ENCODE measurements at places on chromosomes 12 and 14. TPM values are rescaled to one million over a fixed set of nuclear protein-coding genes. Genes with fewer than 3 reads are reported as not detected.

DNA sequence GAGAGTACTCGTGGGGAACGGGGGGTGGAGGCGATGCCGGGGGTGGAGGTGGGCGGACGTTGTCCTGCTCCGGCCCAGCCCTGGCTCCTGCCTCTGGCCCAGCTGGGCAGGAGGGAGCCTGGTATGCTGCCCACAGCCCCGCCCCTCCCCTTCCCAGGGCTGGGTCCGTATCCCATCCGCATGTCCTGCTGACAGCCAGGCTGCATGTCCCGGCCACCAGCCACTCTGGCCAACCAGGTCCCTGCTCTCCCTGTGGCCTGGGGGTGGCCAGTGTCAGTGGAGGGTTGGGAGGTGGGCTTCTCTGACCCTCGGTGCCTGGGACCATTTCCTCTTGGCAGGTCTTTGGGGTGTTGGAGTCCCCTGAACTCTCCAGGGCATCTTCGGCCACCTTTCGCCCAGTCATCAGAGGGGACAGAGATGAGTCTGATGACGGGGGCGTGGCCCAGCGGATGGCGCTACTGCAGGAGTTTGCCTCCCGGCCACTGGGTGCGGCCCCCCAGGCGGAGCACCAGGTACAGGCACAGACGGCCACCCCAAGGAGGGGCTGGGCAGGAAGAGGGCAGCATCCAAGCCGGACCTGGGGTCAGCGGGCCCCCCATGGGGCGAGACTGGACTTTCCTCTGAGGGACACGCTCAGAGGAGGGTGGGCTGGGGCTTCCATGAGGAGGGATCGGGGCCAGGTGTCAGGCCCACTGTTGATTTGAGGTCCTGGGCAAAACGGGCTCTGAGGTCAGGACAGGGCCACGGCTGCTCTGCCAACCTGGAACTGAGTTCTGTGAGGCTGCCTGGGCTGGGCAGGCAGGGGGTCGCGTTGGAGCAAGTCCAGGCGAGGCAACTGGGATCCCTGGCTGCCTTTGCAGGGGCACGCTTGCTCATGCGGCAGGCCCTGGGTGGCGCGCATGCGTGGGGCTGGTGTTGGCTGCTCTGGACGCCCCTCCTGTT, 20.2 kb downstream of the CEP170B start:
- no peak for DNase-seq

- no peak for DNase-seq
Measured at GRCh38 chr12:28512876-28513275, 322.6 kb downstream of the CCDC91 start.

- no peak for DNase-seq
Measured at GRCh38 chr14:98864211-98864610, 407.8 kb downstream of the BCL11B start.

DNA sequence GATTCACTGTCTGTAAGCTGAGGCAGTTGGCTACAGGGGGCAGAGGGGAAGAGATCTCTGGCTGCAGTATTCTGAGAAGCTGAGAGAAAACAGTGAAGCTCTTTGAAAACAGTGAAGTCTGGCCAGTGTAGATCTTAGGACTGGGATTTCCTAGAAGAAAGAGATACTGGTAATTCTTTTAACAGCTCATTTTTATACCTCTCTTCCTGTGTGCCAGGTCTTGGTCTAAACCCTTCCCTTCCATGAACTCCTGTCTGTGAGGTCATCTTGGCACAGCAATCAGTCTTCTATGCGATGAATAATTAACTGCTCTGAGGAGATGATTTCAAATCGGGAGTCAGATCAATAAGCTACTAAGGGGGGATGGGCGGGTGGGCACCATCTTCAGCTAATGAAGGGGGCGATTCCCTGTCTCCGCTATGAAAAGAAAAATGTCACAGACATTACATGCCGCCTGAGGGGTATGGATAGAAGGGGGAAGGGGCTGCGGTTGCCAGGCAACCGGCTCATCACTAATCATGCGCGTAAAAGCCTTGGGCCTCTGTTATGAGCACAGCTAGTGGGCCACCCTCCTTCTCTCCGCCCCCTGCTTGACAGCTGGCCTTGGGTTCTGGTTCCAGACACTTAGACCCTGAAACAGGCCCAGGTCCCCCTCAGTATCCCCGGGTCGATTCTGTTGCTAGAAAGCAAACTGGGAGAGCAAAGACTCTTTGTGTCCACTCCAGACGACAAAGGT, 75.3 kb upstream of the CEP83 start:
- no peak for DNase-seq

- peak; percentile 40 for DNase-seq
Measured at GRCh38 chr14:99936738-99937474, 128.3 kb upstream of the EVL start.

GRCh38 chr14:63833728-63834127, 19.1 kb upstream of the SYNE2 start:
- DNase-seq = no peak

DNA sequence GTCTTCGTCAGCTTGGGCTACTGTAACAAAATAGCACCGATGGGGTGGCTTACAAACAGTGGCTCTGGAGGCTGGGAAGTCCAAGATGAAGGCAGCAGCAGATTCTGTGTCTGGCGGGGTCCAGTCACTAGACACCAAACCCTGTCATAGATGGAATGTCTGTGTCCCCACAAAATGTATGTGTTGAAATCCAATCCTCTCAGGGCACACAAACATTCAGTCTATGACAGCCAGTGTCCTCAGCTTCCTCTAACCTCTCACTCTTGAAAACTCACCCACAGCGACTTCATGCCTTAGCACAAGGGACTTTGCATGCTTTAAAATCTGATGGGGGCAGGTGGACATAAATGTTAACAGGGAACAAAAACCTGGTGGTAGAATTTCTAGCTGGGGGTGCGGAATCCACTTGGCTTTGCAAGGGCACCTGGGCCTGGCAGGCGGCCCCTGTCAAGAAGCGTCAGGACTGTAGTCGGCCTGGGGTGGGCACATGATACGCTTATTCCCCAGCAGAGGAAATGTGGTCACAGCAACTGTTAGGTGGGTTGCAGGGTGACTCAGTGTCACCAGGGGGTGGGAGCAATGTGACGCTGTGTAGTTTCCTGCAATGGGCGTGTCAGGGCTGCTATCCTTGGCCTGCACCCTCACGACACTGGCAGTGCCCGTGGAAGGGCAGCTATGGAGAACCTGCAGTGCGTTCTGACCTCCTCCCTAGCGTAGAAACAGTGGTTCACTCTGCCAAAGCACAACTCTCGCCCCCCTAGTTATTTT, 17.7 kb downstream of the RIN3 start:
- peak; percentile 50 for DNase-seq

DNA sequence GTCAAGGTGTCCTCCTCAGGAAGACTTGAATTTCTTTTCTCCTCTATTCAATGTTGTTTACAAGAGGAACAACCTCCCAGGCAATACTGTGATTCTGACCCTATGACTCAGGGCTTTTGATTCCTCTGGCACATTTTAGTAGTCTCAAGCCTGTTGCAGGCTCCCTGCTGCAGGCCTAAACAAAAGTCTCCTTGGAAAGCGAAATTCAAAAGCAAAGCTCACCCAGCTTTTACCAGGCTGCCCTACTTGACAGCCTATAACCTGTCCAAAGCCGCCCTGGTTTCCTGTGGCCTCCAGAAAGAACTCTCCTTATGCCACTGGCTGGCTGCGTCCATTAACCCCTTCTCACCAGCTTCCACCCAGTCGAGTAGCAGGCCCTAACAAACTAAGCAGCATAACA, 11.6 kb downstream of the FGD6 start:
- peak; percentile 44 for DNase-seq

The HOXC10 gene
- total RNA-seq = 8.5 TPM

The SCNN1A gene
- 63.8 TPM for total RNA-seq

The MAGOHB gene
- 28.3 TPM for total RNA-seq

The CPNE6 gene
- total RNA-seq = 1.5 TPM

The NGB gene
- not detected for total RNA-seq

The HOXC9 gene
- 1.7 TPM for total RNA-seq

The TGFB3 gene
- total RNA-seq = 315 TPM

The DIO3 gene
- total RNA-seq = 0.47 TPM

The KRT6B gene
- total RNA-seq = 0.36 TPM

The PLBD1 gene
- 85.4 TPM for total RNA-seq

Measured in ureter (tissue), 1 donor.